ENCODE measurements at places on chromosomes 5 and 9. TPM values are rescaled to one million over a fixed set of nuclear protein-coding genes. Genes with fewer than 3 reads are reported as not detected.

TMEM215 gene
- total RNA-seq: not detected

TLR4 gene
- 139 TPM for total RNA-seq

BTNL8 gene
- not detected for total RNA-seq

PCDHA1 gene
- not detected for total RNA-seq

GLE1 gene
- 34.9 TPM for total RNA-seq

ANKRD34B gene
- not detected for total RNA-seq

FRMD3 gene
- total RNA-seq: 24.6 TPM

GRM6 gene
- total RNA-seq: not detected

OLFML2A gene
- total RNA-seq: not detected

ARL14EPL gene
- 0.27 TPM for total RNA-seq

MEIKIN gene
- not detected for total RNA-seq

ST6GALNAC4 gene
- total RNA-seq: 51.1 TPM

AQP7 gene
- total RNA-seq: 0.13 TPM

PHF24 gene
- not detected for total RNA-seq

SLC1A1 gene
- total RNA-seq: 27.1 TPM

PCDHGA6 gene
- total RNA-seq: 2.1 TPM

NEUROG1 gene
- total RNA-seq: not detected

ECSCR gene
- total RNA-seq: 317 TPM

CDKN2B gene
- 4.7 TPM for total RNA-seq

TMCO6 gene
- 21.3 TPM for total RNA-seq

RNF183 gene
- total RNA-seq: not detected

LCN1 gene
- not detected for total RNA-seq

BHMT gene
- not detected for total RNA-seq

SH3RF2 gene
- total RNA-seq: 1.7 TPM

LTC4S gene
- 0.43 TPM for total RNA-seq

SPRY4 gene
- total RNA-seq: 30.9 TPM

FGD3 gene
- not detected for total RNA-seq

CDK7 gene
- 86.3 TPM for total RNA-seq

C9orf153 gene
- 0.27 TPM for total RNA-seq

CCL19 gene
- total RNA-seq: not detected

GABRB2 gene
- not detected for total RNA-seq

ANXA2R gene
- 2.1 TPM for total RNA-seq

GHR gene
- total RNA-seq: 1.7 TPM

GFPT2 gene
- total RNA-seq: 0.43 TPM

CCDC192 gene
- total RNA-seq: not detected

PCDHB15 gene
- total RNA-seq: 0.14 TPM

TMEM174 gene
- not detected for total RNA-seq

CDHR2 gene
- not detected for total RNA-seq

SLC45A2 gene
- not detected for total RNA-seq

GADD45G gene
- 0.53 TPM for total RNA-seq

DMRT2 gene
- not detected for total RNA-seq

IGFBPL1 gene
- 0.29 TPM for total RNA-seq

TSSK1B gene
- total RNA-seq: not detected

PRKACG gene
- not detected for total RNA-seq

SLC23A1 gene
- total RNA-seq: not detected

GLDC gene
- 22.8 TPM for total RNA-seq

CYLC2 gene
- not detected for total RNA-seq

STK32A gene
- total RNA-seq: not detected

ZFP37 gene
- 1.6 TPM for total RNA-seq

CDH9 gene
- total RNA-seq: not detected

STPG3 gene
- total RNA-seq: not detected

SKP1 gene
- total RNA-seq: 323 TPM

PCDHGB6 gene
- 3.3 TPM for total RNA-seq

GFI1B gene
- total RNA-seq: not detected

C8G gene
- total RNA-seq: not detected

FANCC gene
- 12.1 TPM for total RNA-seq

SPATA31D4 gene
- total RNA-seq: not detected

ZDHHC11B gene
- 0.14 TPM for total RNA-seq
